Putamen (tissue), 1 donor: ENCODE measurements at places on chromosomes 13 and 19.

- no peak for DNase-seq
These were observed 597.5 kb upstream of the MIR17HG start for GRCh38 chr13:90750021-90750420.

DNA sequence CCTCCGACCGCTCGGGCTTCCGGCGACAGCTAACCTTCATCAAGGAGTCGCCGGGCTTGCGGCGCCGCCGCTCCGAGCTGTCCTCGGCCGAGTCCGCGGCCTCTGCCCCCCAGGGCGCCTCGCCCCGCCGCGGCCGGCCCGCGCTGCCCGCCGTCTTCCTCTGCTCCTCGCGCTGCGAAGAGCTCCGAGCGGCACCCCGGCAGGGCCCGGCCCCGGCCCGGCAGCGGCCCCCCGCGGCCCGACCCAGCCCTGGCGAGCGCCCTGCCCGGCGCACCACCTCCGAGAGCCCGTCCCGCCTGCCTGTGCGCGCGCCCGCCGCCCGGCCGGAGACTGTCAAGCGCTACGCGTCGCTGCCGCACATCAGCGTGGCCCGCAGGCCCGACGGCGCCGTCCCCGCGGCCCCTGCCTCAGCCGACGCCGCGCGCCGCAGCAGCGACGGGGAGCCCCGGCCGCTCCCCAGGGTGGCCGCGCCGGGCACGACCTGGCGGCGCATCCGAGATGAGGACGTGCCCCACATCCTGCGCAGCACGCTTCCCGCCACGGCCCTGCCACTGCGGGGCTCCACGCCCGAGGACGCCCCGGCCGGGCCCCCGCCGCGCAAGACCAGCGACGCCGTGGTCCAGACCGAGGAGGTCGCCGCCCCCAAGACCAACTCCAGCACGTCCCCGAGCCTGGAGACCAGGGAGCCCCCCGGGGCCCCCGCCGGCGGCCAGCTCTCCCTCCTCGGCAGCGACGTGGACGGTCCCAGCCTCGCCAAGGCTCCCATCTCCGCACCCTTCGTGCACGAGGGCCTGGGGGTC, 9.6 kb downstream of the C19orf25 start:
- DNase-seq: no peak

GRCh38 chr13:63901630-63902029, 2486.0 kb upstream of the PCDH20 start:
- no peak for DNase-seq

DNA sequence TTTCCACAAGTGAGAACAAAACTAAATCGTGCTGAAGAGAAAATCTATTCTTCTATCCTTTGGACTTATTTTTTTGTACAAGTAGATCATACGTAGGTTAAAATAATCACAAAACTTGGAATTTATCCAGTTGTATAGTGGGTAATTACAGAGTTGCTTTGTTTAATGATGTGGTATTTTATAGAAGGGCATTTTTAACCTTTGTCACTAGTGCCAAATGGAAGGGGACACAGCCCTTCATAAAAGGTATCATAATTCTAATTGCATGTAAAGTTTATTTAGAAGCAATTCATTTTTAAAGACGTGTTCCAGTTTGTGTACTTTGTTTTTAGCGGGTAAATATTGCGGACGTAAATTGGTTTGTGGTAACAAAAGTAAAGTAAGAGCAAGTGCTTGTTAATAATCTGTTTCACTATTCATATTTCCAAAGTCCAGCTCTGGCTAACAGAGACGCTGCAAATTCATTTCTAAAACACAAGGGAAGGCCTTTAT, 99.5 kb downstream of the ERCC5 start:
- DNase-seq: no peak

DNA sequence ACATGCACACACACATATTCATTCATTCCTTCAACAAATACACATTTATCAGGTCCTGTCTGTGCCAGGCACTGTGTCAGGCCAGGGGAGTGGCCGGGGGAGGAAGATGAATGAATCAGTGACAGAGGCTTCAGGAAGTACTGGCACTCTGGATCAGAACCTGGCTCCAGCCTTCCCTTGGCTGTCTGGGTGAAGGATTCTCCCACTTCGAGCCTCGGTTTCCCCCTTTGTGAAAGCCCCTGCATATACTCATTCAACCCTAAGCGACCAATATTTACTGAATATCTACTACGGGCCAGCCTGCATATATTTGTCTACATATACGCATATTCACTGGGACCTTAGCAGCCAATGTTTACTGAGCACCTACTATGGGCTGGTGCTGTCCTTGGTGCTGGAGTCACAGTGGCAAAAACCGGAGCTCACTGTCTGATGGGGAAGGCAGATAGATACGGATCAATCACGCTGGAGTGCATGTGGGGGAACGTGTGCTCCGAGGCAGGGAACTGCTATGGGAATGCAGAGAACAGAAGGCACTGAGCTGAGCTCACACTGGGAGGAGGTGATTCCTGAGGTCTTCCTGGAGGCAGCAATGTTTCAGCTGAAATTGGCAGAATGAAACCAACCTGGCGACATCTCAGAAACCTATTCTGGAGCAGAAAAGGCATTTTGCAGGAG, 636 bp upstream of the ZNF579 start:
- no peak for DNase-seq

GRCh38 chr13:40666933-40667621, 636 bp upstream of the FOXO1 start:
- no peak for DNase-seq
